ENCODE measurements at places on chromosomes 6 and 20.

DNA sequence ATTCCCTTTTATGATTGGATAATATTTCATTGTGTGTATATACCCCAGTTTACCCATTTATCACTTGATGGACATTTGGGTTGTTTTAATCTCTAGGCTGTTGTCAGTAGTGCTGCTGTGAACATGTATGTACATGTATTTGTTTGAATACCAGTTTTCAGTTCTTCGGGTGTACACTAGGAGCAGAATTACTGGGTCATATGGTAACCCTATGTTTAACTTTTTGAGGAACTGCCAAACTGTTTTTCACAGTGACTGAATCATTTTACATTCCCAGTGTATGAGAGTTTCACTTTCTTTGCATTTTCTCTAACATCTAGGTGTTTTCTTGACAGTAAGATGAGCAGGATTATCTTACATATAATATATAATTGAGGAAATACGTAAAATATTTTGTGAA, 44.7 kb upstream of the ADIG start:
- no peak for DNase-seq

DNA sequence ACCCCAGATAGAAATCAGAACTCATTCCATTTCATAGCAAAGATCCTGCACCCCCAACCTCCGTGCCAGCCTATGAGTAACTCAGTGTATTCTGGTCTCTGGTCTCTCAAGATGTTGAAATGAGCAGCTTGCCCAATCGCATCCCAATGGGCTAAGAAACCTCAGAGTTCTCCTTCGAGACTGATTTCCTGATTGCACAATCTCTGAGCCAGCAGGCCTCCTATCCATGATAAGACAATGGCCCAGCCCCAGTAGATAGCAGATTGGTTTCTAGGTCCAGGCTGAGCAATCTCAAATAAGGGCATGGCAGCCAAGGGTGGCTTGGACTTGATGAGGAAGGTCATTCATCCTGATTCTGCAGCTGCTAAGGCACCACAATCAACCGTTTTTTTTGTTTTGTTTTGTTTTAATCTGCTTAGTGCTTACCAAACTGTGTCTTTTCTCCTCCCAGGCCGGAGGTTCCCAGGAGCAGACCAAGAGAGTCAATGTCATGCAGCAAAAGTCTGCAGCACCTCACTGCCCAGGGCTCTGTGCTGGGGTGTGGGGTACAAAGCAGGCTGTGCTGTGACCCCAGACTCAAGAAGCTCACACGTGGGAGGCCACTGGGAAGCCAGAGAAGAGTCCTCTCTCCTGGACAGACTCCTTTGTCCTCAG, 125.1 kb upstream of the NXT1 start:
- no peak for DNase-seq

DNA sequence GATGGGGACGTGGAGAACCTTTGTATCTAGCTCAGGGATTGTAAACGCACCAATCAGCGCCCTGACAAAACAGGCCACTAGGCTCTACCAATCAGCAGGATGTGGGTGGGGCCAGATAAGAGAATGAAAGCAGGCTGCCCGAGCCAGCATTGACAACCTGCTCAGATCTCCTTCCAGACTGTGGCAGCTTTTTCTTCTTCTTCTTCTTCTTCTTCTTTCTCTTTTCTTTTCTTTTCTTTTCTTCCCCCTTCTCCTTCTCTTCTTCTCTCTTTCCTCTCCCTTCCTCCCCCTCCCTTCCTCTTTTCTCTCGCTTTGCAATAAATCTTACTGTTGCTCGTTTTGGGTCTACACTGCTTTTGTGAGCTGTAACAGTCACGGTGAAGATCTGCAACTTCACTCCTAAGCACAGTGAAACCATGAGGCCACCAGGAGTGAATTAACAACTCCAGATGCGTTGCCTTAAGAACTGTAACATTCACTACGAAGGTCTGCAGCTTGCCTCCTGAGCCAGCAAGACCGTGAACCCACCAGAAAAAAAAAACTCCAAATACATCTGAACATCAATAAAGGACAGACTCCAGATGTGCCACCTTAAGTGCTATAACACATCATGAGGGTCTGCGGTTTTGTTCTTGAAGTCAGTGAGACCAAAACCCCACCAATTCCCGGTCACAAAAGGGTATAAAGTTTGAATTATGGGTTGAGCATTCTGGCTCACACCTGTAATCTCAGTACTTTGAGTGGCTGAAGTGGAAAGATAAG, 19.6 kb upstream of the SERPINB1 start:
- DNase-seq = no peak

GRCh38 chr6:40852779-40853373, 186.1 kb downstream of the UNC5CL start:
- DNase-seq = no peak

- DNase-seq = no peak
Measured at GRCh38 chr20:51189814-51190782, 167.2 kb upstream of the KCNG1 start.
